ENCODE measurements at places on chromosomes 4 and X.

DNA sequence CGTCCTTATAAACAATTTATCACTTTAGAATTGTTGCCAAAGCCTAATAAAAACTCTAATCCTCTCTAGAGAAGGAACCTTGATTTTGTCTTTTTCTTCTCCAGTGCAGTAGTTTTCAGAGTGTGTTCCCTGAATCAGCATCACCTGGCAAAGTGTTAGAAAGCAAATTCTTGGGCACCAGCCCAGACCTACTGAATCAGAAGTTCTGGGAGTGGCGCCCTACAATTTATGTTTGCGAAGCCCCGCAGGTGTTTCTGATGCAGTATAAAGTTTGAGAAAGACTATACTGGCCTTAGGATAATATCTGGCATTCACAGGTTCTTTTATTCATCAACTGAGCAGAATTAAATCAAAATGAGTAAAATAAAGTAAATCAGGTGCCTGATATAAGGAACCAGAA, 645.8 kb upstream of the ATOH1 start:
- no peak for DNase-seq

- no peak for DNase-seq
Observed at GRCh38 chr4:42167709-42168108, 15.3 kb upstream of the BEND4 start.

DNA sequence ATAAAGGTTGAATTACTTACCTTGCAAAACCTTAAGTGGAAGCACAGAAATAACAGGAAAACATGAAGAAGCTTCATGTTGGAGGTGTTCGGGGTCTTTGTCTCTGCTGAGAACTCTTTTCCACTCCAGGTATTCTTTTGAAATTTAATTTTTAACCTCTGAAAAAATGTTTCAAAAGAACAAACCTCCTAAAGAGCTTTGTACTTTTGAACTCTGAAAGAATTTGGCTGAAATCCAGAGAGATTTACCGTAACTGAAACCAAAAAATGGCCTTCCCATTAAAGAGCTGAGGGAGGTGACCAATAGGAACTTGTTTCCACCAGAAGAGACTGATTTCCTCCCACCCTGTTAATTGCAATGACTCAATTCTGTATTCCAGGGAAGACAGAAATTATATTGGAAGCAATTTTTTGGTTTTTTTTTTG, at the start of gene CFI:
Gene CFI, minus strand, starts transcription at position 105 of the 425 bp plus-strand sequence. Its CDS starts 28 bp downstream, at position 77.
- no peak for DNase-seq

DNA sequence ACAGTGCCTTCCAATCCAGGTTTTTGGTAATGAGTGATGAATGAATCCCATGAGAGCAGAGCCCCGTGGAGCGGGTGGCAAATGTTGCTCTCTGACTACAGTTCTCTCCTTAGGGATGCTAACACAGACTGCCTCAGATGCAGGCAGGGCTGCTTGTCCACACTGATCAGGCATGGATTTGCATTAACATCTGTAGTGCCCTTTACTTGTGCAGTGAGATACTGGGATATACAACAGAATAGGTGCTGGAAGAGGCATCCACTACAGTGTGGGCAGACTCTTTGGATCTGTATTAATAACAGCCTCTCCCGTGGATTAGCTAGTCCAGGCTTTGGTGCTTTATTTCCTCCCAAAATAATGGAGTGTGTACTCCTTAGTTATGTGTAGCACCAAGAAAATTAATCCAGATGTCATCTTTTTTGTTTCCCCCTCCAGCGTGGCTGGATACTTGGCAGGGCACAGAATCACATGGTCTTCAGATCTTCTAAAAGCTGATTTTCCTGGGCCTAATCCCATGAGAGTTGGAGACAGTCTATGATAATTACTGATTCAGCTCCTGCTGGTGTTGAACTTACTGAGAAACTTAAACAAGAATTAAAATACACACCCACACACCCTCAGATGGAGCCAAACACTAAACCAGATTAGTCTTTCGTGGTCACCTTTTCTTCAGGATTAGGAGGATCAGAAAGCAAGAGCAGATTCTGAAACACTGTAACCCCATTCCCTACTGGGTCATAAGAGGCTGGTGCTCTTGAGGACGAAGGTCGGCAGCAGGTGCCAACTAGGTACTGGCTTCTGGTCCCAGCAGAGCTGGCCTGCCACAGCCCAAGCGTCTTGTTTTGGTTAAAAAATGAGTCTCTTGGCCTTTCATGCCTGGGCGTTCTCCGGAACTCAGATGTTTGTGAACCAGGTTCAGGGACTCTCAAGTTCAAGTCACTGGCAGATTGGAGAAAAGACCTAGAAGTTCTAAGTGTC, 23.1 kb upstream of the NAP1L5 start:
- DNase-seq = no peak

GRCh38 chr4:159012381-159012780, 90.5 kb upstream of the RAPGEF2 start:
- no peak for DNase-seq

DNA sequence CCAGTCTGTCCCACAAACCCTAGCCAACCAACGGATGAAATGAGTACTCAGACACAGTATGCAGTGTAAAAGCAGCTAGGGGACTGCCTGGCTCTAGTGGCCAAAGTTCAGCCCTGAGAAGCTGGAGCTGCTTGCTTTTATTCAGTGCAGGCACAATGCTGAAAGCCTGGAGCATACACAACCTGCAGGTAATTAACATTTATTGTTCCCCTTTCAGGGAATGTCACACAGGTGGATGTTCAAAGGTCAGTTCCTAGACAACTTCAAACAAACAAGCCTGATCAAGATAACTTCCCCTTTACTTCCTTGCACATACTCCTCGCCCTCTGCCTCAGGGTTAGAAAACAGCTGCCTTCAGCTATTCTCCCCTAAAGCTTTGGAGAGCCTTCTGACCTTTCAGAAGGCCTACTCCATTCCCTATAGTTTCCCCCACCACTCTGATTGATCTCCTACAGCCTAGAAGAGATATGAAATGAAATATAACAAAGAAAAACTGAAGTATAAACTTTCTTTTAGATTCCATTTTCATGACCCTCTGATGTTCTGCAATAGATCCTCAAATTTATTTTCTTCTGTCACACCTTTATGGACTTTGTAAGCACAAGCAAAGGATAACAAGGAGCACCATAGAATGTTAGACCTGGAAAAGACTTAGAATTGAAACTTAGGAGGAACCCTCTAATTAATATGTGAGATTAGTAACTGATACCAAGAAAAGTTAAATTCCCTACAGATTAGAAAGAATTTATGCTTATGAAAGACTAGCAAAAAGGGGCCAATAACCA, 6.8 kb upstream of the DCAF8L1 start:
- no peak for DNase-seq
